ENCODE measurements at places on chromosomes 3 and 15. TPM values are rescaled to one million over a fixed set of nuclear protein-coding genes. Genes with fewer than 3 reads are reported as not detected.

NMNAT3 gene
- 13.3 TPM for total RNA-seq

CLEC3B gene
- total RNA-seq, result 58.9 TPM

PPP1R14D gene
- not detected for total RNA-seq

FAM219B gene
- total RNA-seq, result 65.0 TPM

THRB gene
- total RNA-seq, result 29.7 TPM

STRA6 gene
- not detected for total RNA-seq

MST1R gene
- total RNA-seq, result 1.2 TPM

SNTN gene
- not detected for total RNA-seq

CIDEC gene
- 1.6 TPM for total RNA-seq

SLC22A14 gene
- total RNA-seq, result not detected

RPP25 gene
- total RNA-seq, result 4.7 TPM

MASP1 gene
- 115 TPM for total RNA-seq

CPNE9 gene
- not detected for total RNA-seq

SIDT1 gene
- total RNA-seq, result 0.81 TPM

LRRC58 gene
- total RNA-seq, result 48.5 TPM

PPP2R3A gene
- total RNA-seq, result 35.4 TPM

GOLGA8R gene
- 4.5 TPM for total RNA-seq

RTP1 gene
- not detected for total RNA-seq

LSAMP gene
- 36.7 TPM for total RNA-seq

OR5AC2 gene
- not detected for total RNA-seq

ARID3B gene
- total RNA-seq, result 2.3 TPM

CHRFAM7A gene
- total RNA-seq, result 4.3 TPM

MITF gene
- 68.3 TPM for total RNA-seq

All from sigmoid colon (tissue), 7 donors.